ENCODE measurements at places on chromosomes 1 and 21.
A peak's percentile ranks its signal among the peaks of the same experiment; 100 is the strongest.

DNA sequence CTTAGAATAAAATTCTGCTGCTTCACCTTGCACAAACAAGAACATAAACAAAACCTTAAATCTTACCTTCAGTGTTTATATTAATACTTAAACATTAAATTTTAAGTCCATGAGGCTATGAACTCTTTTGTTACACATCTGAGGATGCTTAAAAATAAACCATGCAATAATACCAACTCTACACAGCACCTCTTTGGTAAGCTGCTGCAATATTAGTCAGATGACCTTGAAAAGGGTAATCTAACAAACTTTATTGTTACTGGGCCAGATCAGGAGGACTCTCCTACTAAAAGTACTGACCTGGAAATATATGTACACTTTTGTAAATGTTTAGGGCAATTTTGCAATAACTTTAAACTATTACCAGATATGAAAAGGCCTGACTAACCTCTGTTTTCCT is 763 bp downstream of the SIKE1 start:
- no peak for DNase-seq

- no peak for DNase-seq
These were observed 41.7 kb downstream of the ITPKB start for GRCh38 chr1:226697151-226697928.

- no peak for DNase-seq
These were observed 13.3 kb upstream of the POFUT2 start for GRCh38 chr21:45300786-45301520.

GRCh38 chr1:2202843-2203601 is 8.4 kb upstream of the FAAP20 start:
- no peak for DNase-seq

DNA sequence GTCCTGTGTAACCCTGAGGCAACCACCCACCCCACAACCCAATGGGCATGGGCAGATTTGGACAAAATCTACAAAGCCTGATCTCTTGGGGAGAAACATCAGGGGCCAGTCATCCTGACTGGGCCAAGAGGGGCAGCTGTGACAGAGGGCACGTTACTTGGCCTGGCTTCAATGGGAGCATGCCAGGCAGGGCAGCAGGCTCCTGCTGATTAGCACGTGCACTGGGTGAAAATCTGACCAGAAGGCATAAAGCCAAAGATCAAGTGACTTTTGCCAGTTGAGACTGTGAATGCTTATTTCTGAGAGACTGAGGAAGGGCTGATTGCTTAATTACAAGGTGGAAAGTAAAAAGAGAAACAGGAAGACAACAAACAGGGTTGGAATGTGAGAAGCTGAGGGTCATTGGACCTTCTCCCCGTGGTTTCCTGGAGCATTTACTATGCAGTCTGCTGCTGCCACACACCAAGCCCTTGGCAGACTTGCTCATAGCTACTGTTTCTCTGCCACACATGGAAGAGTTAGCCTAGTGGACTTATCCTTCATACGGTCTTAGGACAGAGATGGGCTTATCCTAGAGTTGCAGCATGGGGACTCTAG is 39.8 kb upstream of the TNR start:
- no peak for DNase-seq

GRCh38 chr1:152519851-152520250 is 5.6 kb downstream of the CRCT1 start:
- no peak for DNase-seq

- no peak for DNase-seq
These were observed 82.1 kb upstream of the ARHGAP29 start for GRCh38 chr1:94319319-94320102.

DNA sequence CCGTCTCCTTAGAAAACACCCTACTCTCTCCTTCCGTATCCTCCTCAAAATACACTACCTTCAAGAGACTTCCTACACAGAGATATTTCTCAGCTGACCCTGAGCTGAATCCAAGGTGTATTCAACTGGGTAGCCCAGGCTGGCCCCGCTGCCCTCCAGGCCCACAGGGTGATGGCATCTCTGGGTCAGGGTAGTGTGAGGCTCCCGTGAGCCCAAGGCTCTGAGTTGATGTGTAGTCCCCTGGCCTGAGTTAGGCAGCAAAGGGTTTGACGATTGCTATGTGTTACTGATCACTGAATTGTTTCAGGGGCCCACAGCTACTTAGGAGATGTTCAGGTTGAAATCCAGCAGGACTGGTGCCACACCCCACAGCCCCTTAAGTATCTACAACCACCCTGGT is 6.7 kb downstream of the INAVA start:
- DNase-seq: no peak

- DNase-seq: no peak
These were observed 62.4 kb downstream of the DDX20 start for GRCh38 chr1:111818081-111818480.

- no peak for DNase-seq
These were observed 5.2 kb upstream of the KRTAP19-8 start for GRCh38 chr21:31043471-31043870.

GRCh38 chr21:33985117-33986050 is 69.8 kb upstream of the ATP5PO start:
- no peak for DNase-seq

- DNase-seq: peak; percentile 73
These were observed 9.8 kb upstream of the GJA8 start for GRCh38 chr1:147892731-147893214.

DNA sequence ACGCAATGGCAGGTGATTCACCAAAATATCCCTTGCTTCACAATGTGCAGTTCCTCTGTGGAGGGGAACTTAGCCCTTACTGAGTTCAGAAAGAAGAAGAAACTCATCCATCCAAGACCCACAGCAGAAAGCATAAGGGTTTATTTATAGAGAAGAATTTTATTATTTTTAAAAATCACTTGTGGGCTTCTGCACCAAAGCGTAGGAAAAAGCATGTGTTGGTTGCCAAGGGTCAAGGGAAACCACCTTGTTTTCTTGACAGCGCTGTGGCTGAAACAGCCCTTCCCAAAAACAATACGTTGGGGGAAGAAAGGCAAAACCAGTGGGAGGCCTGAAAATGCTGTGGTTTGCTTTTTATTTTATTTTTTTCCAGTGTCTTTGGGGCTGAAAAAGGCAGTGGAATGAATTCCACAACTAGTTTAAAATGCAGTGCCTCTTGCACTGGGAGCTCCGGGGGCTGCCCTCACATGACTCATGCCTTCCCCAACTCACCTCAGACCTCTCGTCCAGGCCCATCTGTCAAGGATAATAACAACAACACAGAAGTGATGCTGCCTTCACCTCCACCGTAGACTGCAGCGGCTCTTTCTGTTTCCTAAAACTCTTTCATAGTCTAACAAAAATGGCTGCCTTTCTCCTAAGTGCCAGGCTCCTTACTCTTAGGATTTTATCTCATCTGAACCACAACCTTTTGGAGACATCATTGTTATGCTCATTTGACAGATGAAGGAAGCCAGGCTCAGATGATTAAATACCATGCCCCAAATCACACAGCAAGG is 224.2 kb upstream of the JUN start:
- DNase-seq: peak; percentile 48

- no peak for DNase-seq
These were observed 15.7 kb downstream of the GAS5 start for GRCh38 chr1:173852105-173852504.

DNA sequence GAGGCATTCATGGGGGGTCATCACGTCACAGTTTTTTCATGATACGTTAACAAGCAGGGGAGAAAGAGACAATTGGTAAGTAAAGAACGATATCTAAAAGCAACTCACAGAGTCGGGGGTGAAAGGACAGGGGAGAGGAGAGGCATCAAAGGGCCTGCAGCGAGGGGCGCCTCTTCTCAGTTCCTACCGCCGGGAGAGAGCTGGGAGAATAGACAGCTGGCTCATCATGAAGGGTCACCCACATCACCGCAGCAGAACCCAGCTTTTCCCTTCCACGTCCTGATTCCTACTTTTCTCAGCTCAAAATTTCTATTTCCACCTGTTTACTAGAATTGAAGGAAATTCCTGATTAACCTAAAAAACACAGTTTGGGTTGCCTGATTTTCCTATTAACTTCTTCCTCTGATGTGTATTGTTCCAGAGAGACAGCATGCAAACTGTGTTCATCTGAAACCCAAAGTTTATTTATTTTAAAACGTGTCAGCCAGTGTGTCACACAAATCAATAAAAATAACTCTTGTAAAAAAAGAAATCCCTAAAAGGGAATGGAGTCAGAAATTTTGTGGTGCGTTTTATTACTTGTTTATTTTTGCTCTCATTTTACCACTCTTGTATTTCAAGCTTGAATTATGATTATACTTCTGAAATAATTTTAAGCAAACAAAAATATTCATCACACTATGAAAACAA is 75.4 kb downstream of the SLC25A24 start:
- DNase-seq: no peak

GRCh38 chr1:1430114-1430982 is 5.1 kb upstream of the VWA1 start:
- peak; percentile 81 for DNase-seq

- no peak for DNase-seq
These were observed 8.0 kb downstream of the RRP1B start for GRCh38 chr21:43667191-43667904.

DNA sequence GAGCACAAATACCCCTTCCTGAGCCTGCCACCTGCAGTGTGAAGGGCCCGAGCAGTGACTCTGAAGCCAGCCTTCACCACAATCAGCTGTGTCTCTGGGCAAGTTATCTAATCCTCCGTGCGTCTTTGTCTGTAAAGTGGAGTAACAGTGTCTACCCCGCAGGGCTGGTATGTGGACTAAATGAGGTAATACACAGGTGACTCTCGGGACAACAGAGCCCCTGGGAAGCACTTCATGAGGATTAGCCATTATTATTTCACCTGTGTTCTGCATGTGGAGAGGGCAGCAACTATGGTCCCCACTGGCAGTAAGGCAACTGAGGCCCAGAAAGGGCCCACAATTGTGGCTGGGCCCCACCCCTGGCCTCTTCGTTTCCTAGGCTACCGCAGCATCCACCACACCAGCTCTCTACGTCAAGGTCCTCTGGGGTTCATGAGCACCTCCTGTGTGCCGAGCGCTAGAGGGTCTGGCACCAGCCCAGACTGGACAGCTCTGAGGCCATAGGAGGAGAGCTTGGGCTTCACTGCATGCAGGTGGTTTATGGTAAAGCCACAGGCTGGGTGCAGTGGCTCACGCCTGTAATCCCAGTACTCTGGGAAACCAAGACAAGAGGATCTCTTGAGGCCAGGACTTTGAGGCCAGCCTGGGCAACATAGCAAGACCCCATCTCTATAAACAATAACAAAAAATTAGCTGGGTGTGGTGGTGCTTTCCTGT is 41.3 kb upstream of the LRP8 start:
- no peak for DNase-seq

- no peak for DNase-seq
These were observed 136.3 kb downstream of the GPR52 start for GRCh38 chr1:174584071-174584470.

DNA sequence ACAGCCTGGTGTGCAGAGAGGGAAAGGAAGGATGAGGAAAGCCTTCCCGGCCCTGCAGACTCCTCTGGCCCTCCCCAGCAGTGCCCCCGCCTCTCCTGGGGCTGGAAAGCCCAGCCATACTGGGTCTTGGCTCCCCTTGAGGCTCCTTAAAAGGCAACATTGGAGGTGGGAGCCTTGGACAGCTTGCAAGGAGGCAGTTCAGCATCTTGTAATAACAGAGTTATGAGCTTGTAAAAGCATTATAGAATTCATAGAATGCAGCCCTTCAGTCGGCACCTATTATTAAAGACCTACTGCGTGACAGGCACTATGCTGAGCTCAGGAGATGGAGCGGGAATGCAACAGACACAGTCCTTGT is 4.2 kb downstream of the TINAGL1 start:
- DNase-seq: no peak

GRCh38 chr1:113275691-113276090 is 114.6 kb upstream of the MAGI3 start:
- DNase-seq: no peak

- no peak for DNase-seq
These were observed 53.4 kb downstream of the DPH5 start for GRCh38 chr1:100972185-100972584.

- no peak for DNase-seq
These were observed 14.0 kb downstream of the ETS2 start for GRCh38 chr21:38819719-38820159.

GRCh38 chr21:21019681-21020080 is 21.5 kb downstream of the NCAM2 start:
- DNase-seq: no peak

GRCh38 chr21:42172596-42173483 is 46.1 kb upstream of the ABCG1 start:
- no peak for DNase-seq

- DNase-seq: no peak
These were observed 16.4 kb downstream of the SPSB1 start for GRCh38 chr1:9309080-9309479.

DNA sequence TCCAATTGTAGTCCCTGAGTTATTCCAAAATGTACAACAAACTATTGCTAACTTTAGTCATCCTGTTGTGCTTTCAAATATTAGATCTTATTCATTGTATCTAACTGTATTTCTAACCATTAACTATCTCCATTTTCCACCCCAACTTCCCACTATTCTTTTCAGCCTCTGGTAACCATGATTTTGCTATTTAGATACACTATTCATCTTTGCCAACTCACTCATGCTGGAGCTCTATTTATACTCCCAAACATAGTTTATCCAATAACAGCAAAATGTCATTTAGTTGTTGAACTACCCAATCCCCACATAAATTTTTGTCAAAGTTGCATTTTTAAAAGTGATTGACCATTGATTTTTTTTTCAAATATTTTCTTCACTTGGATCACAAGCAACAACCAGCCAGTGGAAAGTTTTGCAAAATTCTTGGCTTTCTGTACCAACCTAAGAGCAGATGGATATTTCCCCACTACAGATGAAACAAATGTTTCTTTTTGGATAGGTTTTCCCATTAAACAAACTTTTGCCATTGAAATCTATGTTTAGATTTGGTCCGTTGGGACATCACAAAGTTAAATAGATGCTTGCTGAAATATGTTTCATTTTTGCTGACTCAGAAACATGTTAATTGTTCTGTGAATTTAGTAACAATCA is 866.0 kb downstream of the LTN1 start:
- peak; percentile 39 for DNase-seq

GRCh38 chr1:96080925-96081324 is 640.7 kb upstream of the PTBP2 start:
- DNase-seq: no peak

DNA sequence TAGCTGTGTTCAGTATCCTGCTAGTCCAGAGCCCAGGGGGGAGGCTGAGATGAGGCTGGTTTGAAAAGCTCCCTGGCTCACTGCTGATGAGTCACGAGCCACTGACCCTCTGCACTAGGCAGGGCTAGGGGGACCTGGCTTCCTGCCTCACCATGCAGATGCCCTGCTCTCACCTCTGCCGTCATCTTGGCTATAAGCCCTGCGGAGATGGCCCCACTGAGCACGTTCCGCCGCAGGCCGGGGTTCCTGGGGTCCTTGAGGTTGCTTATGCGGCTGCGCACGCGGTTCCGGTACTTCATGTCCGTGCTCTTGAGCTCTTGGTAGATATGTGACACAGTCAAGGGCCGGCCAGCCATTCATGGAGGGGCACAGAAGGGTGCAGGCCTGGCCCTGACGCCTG is 24.1 kb upstream of the ZNF436 start:
- no peak for DNase-seq

Measured in muscle of back (tissue), 13 donors.